T-helper 9 cell (primary cell): ENCODE measurements at places on chromosomes 16 and 17.

- no peak for DNase-seq
Measured at GRCh38 chr16:54430491-54431030, 144.0 kb upstream of the IRX3 start.

DNA sequence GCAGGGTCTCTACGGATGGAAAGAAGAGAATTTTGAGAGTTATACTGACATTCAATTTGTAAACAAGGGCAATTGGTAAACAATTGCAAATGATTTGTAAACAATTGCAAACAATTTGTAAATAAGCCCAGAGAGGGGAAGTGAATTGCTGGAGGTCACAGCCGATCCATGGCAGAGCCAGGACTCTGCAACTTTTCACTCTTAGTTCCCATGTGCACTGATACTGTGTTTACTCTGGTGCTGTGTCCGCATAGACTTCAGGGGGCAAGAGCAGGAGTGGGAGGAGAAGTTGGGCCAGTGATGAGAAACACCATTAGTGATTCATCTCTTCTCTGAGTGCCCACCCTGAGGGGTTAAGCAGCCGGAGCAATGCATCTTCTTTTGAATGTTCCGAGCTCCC is 14.0 kb downstream of the SCNN1G start:
- DNase-seq: no peak

DNA sequence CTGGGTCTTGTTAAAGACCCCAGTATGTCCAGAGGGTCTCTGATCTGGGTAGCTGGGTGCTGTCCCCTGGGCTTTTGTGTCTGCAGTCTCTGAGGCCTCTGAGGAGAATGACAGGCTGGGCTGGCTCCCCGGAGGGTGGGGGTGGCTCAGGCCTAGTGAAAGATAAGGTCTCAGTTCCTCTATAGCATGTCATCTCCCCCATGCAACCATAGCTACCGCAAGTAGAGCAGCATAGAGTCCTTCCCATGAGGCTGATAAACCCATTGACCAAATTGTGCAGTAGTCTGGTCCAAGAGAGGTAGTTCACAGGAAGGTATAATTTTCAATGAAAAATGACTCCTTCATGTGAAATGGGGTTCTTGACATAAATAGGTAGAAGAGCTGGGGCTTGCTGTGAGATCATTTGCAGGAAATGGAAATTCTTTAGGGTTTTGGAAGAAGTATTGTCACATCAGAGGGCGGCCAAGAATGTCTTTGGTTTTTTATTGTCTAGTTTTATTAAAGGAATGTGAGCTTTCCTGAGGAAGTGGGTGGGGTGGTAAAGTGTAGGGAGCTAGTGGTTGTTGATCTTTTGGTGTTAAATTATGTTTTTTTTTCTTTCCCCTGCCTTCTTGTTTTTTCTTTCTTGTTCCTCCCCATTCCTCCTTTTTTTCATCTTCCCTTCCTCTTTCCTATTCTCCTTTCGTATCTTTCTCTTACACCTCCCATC is 21.0 kb downstream of the SLC7A6OS start:
- DNase-seq: peak; percentile 22

GRCh38 chr17:50076591-50077235 is 18.4 kb upstream of the PDK2 start:
- no peak for DNase-seq

DNA sequence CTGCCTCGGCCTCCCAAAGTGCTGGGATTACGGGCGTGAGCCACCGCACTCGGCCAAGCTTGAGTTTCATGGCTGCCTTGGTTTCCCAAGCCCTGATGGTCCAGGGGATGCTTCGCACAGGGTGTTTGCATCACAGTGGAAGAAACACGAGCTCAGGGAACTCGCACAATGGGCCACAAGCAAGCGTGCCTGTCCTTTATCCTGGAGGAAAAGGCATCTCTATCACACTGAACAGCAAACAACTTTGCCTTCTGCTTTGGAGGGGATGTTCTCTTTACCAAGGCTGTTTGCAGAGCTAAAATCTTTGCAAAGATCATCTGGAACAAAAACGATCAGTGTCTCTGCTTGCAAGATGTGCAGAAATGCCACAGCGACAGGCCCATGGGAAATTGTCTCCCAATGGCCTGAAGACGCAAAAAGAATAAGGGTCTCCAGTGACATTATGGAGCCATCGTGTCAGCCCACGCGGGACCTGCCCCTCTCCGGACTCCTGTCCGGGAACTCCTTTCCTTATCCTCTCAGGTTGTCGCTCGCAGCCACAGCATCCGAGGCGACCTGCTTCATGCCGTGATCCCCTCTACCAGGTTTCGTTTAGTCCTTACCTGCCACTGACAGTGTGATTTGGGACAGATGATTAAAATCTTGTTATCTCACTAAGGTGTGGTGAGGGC is 44.1 kb upstream of the CBFA2T3 start:
- no peak for DNase-seq

GRCh38 chr16:23557779-23558702 is 514 bp downstream of the UBFD1 start:
- no peak for DNase-seq

DNA sequence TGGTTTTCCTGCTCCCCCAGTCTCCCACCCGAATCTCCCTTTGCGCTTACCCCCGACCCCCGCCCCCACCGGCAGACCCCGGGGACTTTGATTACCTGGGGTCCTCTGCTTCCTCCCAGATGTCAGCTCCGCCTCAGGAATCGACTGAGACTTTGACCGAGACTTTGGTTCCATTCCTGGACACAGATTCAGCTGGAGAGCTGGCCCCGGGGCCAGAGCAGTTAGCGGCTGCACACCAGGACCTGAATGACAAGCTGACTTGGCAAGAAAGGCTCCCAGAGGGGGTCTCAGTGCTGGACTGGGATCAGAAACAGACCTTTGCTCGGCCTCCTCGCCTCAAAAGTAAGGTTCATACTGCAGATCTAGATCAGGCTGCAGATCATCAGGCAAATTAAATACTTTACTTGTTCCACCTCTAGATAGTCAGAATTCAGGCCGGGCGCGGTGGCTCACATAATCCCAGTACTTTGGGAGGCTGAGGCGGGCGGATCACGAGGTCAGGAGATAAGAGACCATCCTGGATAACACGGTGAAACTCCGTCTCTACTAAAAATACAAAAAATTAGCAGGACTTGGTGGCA is 60.3 kb upstream of the FBXO47 start:
- DNase-seq: no peak

GRCh38 chr17:22469941-22470340 is 777.6 kb downstream of the KCNJ18 start:
- DNase-seq: no peak

- DNase-seq: no peak
Measured at GRCh38 chr16:51048544-51048943, 102.5 kb downstream of the SALL1 start.

DNA sequence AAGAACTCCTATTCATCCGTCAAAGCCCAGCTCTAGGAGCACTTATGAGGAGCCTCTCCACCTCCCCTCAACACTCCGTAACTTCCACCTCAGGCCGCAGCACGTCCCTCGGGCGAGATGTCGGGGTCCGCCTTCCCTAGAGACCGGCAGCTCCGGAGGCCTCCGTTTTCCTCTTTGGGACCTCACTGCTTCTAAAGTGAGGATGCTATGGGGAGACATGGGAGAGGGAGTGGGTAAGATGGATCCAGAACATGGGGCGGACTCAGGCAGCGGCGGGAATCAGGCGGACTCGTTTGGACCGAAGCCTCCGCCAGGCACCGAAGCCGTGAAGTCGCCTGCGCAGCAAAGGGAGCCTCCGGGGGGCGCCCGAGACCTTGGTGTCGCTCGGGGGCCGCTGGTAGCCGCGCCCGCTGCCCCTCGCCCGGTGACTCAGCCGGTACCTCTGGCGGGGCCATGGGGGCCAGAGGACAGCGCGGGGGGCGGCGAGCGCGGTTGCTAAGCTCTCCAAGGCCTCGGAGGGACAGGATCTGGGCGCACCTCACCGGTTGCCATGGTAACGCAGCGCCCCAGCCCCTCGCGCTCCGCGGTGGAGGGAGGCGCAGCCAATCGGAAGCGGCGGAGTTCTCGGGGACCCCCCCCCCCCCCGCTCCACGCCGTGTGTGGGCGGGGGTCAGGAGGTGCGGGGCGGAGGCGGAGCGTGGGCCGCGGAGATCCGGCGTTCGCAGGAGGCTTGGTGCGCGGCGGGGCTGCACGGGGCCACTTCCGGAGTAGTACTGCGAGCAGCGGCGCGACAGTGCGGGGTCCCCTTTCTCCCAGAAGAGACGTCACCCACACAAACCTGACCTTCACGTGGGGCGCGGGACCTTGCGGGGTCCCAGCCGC is 1.3 kb upstream of the HIC1 start:
- DNase-seq: peak; percentile 74

DNA sequence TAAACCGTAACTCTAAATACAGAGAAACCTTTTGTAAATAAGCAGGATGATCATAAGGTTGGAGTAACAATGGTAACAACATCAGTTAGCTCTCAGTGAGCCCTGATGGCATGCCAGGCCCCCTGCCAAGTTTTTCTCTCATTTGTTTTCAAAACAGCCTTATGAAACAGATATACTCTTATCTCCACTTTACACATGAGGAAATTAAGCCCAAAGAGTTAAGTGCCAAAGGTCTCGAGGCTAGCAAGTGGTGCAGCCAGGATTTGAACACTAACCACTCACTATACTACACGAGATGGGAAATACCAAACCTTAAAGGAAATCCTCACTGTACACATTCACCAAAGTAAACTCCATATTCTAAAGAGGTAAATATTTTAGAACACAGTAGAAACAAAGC is 15.0 kb downstream of the USP31 start:
- no peak for DNase-seq

DNA sequence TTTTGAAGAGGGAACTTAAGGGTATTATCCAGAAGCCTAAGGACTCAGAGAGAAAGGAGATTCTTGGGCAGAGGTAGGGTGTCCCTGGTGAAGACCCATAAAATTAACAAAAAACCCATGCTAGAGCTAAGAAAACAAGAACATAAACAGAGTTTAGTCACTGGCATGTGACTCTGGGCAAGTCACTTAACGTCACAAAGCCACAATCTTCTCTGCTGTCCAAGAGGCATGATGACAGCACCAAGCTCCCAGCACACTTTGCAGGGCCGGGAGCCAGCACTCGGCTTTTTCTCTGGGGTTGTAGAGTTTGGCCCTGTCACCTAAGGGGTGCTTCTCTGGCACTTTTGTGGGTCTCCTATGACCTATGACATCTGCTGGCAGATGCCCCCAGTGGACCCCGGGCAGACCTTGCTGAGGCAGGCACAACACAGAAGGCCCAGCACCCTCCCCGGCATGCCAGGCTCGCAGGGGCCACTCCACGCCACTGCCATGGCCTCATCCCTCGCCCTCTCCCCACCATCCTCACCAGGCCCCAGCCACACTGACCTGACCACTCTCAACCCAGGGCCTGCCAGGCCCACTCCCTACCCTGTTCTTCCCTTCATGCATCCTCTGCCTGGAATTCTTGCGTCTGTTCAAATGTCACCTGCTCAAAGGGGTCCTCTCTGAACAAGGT is 69.8 kb downstream of the DYNLRB2 start:
- no peak for DNase-seq

GRCh38 chr16:85610446-85611193 is 2.5 kb upstream of the GSE1 start:
- DNase-seq: peak; percentile 89

DNA sequence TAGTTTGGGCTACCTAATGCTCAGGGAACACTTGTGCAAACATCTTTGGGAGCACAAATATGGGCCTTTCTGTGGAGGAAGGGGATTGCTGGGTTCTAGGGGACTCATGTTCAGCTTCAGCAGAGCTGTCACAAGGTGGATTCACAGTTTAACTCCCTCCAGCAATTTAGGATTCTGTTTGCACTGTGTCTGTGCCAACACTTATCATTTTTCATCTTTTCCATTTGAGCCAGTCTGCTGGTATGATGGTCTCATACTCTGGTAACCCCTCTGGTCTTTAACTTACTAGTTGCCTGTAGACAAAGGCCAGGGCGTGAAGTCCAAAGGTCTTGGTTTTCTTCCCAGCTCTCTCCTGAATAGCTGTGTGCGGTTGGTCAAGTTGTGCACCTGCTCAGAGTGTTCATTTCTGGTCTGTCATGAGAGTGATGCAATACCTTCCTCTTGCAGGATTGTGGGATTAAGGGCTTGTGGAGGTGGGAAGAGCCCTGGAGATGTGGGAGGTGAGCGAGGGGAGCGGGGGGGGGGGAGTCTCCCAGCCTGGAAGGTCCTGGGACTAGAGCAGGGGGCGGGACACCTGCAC is 152.6 kb downstream of the CMIP start:
- no peak for DNase-seq

- DNase-seq: no peak
Measured at GRCh38 chr16:67766291-67766690, 40.1 kb downstream of the RANBP10 start.

- DNase-seq: no peak
Measured at GRCh38 chr17:44941712-44942331, 5.8 kb downstream of the KIF18B start.

DNA sequence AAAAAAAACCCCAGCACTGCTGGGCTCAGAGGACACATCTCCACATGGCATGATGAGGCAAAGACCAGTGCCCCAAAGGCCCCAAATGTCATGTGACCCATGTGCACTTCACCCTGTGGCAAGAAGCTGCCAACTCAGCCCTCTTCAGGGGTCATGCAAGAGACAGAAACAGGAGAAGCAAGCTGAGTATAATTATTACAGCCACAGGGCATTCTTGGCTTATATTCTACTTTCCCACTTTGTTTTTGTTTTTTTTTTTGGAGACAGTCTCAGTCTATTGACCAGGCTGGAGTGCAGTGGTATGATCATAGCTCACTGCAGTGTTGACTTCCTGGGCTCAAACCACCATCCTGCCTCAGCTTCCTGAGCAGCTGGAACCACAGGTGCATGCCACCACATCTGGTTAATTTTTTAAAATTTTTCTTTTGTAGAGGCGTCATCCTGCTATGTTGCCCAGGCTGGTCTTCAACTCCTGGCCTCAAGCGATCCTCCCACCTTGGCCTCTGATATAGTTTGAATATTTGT is 32.7 kb upstream of the LITAF start:
- peak; percentile 12 for DNase-seq

DNA sequence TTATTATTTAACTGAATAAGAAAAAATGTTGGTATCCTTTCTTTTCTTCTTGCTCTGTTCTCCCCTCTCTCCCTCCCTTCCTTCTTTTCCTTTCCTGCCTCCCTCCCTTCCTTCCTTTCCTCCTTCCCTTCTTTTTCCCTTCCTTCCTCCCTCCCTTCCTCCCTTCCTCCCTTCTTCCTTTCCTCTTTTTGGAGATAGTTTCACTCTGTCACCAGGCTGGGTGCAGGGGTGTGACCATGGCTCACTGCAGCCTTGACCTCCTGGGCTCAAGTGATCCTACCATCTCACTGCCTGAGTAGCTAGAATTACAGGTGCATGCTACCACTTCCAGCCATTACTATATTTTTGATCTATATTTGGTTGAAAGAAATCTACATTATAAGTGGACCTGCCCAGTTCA is 5.7 kb upstream of the RUSF1 start:
- DNase-seq: no peak

GRCh38 chr16:51113236-51114125 is 37.6 kb downstream of the SALL1 start:
- DNase-seq: no peak

GRCh38 chr17:49349541-49349940 is 12.5 kb downstream of the ZNF652 start:
- DNase-seq: no peak
